ENCODE measurements at places on chromosomes 12 and 14.
A peak's percentile ranks its signal among the peaks of the same experiment; 100 is the strongest.

DNA sequence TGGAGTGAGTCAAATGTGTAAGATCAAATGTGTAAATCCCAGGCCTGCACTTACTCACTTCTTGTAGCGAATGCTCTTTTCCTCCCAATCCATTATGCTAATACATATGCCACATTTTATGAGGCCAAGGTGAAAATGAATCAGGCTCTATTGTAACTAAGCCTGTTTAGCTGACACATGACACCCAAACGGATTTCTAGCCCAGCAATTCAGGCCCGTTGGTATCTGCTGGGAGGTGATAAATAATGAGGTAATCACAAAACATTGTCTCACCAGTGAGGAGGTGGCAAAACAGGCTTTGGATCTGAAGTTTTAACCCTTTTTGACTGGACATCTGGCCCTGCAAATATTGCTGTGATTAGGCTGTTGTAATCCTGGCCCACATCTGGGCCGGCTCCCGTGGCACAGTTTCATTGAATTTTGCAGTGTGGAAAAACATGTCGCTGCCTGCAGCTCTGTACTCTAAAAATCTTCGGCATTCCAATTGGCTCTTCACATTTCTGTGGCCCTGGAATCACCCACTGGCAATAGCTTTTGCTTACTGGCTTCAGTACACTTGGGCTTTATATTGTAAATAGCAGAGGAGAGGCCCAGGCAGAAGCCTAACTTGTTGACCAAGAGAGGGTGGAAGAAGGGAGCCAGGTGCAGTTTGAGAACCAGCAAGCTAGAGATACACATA, 106.1 kb downstream of the PAX9 start:
- no peak for DNase-seq

- no peak for DNase-seq
These were observed 11.7 kb upstream of the SERPINA6 start for GRCh38 chr14:94334872-94335271.

- no peak for DNase-seq
These were observed 85.4 kb downstream of the NCOR2 start for GRCh38 chr12:124481772-124482566.

DNA sequence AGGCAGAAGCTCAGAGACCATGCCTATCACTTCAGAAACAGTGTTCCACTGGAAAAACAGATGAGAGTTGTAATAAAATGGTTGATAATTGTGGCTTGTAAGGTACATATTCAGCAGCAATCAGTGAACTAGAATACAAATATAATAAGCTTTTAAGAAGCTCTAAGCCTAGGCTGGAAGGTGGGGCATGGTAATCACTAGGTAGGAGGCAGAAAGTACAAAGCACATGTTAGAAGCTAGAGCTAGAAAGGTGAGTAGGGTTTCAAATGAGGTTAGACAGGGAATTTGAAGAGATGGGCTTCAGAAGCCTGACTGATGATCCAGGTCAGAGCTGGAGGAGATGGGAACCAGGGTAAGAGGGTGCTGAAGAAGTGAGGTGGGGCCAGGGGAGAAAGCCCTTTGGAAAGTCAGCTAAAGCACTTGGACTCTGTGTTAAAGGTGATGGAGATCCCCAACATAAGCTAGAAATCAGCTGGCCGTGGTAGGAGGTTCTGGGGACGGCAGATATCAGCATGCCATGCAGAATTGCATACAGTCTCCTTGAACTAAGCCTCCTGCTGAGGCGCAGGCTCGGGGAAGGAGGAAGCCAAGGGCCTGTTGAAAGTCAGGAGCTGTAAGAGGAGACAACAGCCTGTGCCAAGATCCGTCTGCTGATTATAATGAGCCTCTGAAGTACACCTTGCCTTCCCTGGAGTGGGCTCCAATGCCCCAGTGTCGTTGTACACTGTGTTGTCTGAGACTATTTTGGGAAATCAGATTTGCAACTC, 659.4 kb downstream of the BCL11B start:
- no peak for DNase-seq

GRCh38 chr12:124862768-124863415, 772 bp downstream of the SCARB1 start:
- no peak for DNase-seq

- no peak for DNase-seq
These were observed 426.7 kb downstream of the RAD51B start for GRCh38 chr14:68246074-68246785.

DNA sequence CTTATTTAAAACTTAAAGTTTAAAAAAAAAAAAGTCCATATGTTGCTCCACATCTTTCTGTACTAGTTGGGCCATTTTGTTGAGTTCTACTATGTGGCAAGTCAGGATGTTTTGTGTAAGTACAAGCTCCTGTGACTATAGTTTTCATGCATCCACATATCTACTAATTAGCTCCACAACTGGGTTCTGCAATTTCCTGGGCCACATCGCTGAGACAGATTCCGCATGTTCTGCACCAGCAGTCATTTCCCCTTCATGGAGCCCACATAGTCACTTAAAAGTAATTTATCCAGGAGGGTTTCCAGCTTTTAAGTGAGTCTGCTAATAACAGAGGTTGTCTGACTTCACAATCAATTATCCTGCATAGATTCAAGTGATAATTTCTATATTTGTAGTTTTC, 461.4 kb downstream of the ZFP36L1 start:
- DNase-seq: no peak

DNA sequence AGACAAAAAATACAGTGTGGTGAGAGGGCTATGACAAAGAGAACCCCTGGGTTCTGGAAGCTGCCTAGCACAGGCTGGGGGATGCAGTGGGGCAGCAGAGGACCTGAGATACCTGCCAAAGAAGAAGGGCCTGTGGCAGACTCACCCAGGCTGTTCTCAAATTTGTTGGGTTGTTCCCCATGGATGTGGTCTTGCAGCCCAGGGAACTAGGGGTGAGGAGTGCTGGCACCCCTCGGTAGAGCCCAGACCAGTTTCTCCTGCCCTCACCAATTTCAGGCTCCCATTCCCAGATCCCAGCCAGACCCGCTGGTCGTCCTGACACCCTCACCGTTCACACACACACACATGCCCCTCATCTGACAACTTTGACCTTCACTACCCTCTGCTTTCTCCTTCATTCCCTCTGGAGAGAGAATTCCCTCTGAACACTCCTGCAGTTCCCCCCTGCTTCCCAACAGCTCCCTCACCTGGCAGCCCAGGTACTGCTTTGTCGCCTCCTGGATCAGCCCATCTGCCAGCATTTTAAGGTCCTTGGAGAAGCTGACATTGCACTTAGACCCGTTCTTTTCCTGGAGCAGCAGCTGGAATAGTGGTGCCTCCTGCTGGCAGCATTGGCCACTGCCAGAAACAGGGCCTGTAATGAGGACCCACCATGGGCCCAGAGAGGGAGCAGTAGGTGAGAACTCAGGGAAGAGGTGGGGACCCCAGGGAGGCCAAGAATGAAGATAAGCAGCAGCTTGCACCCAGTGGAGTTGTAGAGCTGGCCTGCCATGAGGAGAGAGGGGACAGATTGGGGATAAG, 5.9 kb upstream of the GDF11 start:
- peak; percentile 61 for DNase-seq

DNA sequence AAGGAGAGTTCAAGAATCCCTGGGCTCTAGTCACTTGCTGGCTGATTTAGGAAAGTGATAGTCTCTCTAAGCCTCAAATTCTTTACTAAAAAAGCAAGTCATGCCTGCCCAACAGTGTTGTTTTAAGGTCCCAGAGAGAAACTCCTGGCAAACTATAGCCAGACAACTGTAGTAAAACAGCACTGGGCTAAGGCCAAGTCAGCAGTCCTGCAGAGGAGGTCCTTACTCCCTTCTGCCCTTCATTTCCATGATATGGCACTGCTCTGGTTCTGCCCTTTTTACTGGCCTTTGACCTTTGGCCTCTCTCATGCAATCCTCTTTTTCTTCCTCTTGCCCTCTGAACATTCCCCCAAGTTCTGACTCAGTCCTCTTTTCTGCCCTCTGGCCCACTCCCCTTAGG, 74.9 kb downstream of the VWF start:
- DNase-seq: no peak

DNA sequence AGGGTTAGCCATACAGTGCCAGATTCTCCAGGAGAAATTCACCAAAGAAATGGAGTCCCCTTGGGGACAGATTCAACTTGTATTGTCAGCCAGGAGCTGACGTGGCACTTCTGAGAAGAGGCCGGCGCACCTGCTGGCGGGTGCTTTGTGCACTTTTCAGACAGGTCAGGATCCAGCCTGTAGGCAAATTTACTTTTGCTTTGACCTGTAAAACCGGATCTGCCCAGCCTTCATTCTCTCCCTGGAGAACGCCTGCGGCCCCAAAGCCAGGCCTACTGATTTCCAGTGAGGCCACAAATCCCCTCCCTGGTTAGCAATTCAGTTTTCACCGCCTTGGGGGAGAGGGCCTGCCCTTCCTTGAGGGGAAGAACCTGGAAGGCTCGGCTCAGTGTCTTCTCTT, 17.4 kb downstream of the P2RX4 start:
- DNase-seq: no peak

DNA sequence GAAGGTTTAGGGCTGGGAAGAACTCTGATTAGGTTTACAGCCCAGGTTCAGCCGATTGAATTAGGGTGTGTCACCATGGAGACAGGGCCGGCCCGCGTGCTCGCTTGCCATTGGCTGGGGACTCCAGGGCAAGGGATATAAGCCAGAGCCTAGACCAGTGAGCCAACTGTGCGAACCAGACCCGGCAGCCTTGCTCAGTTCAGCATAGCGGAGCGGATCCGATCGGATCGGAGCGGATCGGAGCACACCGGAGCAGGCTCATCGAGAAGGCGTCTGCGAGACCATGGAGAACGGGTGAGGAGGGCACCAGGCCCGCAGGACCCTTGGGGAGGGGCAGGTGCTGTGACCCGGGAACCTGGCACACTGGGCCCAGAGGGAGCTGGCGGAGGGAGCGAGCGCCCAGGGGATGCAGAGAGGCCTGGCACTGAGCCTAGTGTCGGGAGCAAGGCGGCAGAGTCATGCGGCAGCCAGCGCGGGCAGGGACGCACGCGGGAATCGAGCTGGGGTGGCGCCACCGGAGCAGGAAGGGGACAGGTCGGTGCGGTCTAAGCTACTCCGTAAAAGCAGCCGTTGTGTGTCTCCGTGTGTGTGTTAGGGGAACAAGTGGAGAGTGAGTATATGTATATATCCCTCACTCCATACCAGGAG, at the start of gene PNP:
TSS of gene PNP (plus strand) at position 165 of the 648 bp plus-strand sequence. CDS start at position 284, 119 bp downstream.
- DNase-seq: peak; percentile 93

DNA sequence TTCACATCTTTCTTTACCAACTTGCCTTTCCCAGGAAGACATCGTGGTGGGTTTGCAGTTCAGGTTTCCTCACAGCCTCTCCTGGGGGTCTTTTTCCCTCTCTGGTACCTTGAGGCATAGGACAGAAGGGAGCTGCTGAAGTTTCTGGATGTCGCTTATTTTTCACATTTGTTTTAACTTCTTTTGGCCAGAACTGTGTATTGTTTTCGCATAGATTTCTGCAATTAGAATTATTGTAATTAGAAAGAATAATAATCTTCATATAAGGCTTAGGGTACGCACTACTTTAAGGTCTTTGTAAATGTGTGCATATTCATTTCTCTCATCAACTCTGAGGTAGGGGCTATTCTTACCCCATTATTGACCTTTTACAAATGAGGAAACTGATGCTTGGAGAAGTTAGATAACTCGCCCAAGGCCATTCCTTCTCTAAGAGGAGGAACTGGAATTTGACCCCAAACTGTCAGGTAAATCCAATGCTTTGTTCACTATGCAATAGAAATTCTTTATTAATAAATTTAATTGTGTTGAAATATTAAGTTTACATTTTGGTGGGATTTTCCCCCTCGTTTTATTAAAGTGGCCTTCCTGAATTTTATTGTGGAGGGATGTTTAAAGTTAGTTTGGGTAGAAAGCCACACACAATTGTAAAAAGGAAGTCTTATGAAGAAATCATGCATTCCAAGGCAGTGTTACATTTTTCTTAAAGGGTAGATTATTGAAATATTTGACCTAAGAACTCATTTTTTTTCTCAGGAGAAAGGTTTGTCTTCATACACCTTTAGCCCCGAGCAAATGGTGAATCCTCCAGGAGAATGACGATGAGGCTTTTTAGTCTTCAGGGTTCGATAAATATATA, 12.1 kb upstream of the SLC38A2 start:
- no peak for DNase-seq

DNA sequence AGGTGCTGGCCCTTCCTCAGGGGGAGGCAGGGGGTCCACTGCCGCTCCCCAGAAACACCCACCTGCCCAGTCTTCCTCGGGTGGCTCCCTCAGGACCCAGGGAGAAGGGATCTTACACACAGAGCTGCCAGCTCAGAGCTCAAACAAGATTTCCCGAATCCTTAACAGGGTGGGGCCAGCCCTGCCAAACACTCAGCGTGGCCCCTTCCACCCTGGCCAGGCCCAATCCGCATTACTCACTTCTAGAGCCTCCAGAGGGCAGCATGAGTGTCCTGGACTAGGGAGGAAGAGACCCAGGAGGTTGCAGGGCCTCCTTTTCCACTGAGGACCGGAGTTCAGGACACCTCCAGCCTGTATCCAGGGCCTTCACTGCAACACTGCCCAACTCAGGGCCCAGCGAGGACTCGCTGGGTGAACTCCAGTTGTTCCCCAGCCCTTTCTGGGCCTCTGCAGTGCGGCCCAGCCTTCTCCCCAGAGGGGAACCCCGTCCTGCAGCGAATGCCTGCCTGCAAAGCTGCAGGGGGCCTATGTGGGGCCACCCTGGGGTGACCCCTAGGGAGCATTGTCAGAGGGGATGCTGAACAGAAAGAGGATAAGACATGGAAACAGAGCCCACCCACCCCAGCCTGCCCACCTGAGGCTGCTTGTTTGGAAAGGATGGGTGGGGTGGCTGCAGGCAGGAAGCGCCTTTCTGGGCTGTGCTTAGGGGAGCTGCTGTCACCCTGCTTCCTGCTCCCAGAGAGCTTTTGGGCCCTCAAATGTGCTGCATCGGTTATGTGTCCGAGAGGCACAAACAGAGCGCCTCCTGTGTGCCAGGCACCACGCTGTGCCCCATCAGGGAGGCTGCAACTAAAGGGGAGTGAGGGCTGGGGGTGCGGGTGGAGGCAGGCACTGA, 43.8 kb downstream of the CCNK start:
- peak; percentile 40 for DNase-seq

GRCh38 chr12:61999311-61999710, 260.9 kb upstream of the USP15 start:
- DNase-seq: no peak

- DNase-seq: no peak
These were observed 34.5 kb downstream of the USP44 start for GRCh38 chr12:95516757-95517156.

DNA sequence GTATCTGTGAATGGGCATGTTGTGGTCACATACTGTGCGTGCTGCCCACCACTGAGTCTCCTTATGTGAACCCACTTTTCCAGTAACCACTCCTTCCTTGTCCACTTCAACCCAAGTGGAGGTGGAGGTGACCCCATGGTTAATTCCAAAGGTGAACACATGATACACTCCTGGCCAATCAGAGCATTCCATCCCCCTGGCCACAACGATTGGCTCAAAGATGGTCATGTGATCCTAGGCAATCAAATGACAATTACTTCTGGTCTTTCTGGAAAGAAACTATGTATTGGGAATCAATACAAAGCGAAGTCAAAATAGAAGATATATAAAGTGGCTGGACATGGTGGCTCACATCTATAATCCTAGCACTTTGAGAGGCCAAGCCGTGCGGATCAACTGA, 20.2 kb upstream of the CCDC60 start:
- DNase-seq: no peak
